NCI-H1694 (cell line): ENCODE measurements at places on chromosomes 5 and 9.

DNA sequence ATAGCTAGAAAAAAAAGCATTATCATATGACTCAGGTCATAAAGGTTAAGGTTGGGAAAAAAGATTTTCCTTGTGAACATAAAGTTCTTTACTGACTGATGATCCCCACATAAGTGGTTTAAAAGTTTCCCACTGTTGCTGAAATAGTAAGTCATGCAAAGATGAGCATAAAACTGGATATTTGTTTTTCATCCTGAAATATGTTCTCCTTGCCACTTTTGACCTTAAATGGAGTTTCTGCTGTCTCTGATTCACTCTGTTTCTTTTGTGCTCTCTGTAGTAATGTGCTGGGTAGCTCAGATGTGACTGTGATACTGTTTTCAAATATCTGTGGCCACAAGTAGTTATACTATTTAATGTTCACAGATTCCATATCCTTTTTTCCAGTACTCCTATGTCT, 162.5 kb upstream of the GAS1 start:
- no peak for DNase-seq

DNA sequence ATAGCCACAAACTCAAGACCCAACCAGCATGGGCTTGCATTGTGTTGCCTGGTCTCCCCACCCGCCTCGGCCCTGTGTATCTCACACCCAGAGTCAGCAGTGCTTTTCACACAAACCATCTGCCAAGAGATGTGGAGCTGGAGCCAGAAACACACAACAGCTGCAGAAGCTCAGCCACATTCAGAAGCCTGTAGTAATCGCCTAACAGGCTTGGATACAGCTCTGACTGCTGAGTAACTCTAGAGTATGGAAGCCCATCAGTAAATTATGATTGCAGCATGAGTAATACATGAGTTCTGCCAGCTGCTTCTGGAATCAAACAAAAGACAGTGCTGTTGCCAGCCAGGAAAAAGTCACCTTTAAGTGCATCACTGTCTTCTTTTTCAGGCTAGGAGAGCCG, 16.0 kb downstream of the TEK start:
- peak; percentile 95 for DNase-seq

DNA sequence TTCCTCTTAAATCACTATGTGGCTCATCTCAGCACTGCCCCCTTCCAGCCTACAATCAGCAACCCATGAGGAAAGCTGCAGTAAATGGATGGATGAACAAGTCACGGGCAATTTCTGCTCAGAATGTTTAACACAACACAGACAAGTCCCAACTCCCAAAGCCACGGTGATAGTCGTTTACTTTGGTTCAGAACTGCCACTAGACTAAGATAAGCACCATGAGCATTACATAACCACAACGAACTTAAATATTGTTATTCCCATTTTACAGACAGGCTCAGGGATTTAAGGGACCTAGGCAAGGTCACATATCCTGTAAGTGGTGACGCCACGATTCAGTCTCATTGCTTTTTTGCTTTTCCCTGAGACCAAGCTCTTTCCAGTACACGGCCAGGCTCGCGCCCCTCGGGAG, 2.0 kb upstream of the SMIM27 start:
- DNase-seq = peak; percentile 23

DNA sequence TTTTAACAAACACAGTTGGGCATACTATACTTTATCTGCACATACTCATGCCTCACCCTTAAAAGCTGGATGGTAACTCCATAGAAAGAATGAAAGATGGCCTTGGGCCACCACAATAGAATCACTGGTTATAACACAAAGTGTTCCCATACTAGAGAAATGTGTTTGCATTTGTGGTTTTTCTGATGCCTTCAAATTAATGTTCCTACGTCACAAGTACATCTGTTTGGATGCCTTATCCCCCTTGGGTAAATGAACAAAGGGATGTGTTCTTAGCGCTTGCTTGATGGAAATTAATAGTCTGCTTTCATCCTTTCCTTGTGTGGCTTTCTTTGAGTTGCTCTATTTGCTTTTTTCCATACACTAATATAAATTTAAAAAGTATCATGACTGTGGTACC, 291.1 kb upstream of the PDE4D start:
- no peak for DNase-seq

GRCh38 chr9:16058131-16058549, 505.3 kb downstream of the CCDC171 start:
- no peak for DNase-seq

DNA sequence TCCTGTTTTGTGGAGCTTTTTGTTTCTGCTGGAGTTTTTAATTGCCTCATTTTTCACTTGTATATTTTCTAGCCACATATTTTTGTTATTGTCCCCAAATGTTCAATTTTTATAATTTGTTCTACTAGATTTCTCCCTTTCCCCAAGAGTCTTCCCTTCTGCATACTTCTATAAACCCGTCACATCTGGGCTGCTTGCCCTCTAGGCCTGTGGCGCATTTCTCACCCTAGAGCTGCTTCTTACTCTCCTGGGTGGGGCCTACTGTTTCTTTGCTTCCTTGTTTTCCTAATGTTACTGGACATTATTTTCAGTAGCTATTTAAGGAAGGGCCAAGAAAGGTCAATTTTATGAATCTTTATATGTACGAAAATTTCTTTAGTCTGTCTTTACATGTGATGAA, 51.5 kb downstream of the NXNL2 start:
- no peak for DNase-seq

DNA sequence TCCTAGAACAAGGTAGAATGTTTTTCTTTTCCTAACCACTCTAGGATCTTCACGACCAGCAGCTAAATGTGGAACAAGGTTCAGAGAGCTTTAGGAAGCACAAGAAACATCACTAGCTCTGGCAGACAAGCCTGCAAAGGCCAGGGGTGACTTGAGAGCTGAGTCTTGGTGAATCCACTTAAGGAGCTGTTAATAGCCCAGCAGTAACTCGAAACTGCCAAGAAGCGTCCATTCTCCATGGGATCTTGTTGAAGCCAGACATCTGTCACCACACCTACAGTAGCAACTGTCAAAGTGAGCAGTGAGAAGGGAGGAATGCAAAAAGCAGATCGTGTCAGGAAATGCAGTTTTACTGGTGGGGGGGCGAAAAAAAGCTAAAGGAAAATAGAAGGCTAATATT, 87.2 kb downstream of the ATPSCKMT start:
- DNase-seq = no peak
